Stimulated activated CD4-positive, alpha-beta T cell treated with anti-CD3 and anti-CD28 coated beads, Interleukin-4, amount 100 ng/mL, for 4 hours (primary cell): ENCODE measurements at places on chromosomes 6 and 20.

- DNase-seq = no peak
These were observed 12.3 kb upstream of the TP53INP2 start for GRCh38 chr20:34691838-34692237.

DNA sequence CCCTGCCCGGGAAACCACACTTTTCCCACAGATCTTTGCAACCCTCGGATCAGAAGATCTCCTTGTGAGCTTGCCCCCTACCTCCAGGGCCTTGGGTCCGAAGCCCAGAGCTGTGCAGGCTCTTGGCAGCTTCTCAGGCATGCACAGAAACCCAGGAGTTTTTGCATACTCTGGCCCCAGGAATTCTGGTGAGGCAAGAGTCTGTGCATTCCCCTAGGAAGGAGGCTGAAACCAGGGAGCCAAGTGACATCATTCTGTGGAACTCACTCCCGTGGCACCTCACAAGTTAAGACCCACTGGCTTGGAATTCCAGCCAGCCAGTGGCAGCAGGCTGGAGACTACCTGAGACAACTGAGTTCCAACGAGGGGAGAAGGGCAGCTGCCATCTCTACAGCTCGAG, 100.1 kb downstream of the TNFRSF21 start:
- DNase-seq = no peak

DNA sequence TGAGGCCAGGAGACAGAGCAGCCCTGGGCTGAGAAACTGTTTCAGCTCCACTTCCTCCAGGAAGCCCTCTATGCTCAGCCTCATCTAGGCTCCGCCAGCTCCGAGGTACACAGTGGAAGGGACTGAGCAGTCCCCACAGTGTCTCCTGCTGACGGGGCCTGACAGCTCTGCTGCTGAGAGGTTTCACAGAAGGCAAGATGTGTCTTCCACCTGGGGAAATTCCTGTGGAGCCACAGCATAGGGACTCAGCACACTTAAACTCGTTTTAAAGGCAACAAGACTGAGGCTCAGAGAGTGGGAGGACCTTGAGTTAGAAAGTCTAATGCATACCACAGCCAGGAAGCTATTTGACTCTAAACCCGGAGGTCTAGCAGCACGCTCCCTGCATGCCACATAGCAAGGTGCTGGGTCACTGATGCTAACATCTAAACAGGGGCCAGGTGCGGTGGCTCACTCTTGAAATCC, 6.8 kb downstream of the ADA start:
- peak; percentile 39 for DNase-seq

GRCh38 chr6:170174771-170175643, 115.9 kb downstream of the DLL1 start:
- DNase-seq = no peak

DNA sequence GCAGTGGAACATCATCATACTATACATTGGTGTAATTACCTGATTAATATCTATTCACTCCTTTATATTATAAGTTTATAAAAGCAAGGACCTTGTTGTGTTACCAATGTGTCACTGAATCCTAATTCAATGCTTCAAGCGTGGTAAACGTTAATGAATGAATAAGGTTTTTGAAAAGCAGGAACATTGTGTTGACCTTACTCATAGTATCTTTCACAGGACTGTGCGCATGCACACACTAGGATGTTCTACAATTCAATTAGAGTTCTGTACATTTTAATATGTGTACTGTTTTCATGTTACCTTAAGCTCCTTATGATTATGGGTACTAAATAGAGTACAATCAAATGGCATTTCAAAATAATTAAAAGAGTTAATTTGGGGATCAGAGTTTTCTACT, 578.5 kb downstream of the BMP2 start:
- no peak for DNase-seq

DNA sequence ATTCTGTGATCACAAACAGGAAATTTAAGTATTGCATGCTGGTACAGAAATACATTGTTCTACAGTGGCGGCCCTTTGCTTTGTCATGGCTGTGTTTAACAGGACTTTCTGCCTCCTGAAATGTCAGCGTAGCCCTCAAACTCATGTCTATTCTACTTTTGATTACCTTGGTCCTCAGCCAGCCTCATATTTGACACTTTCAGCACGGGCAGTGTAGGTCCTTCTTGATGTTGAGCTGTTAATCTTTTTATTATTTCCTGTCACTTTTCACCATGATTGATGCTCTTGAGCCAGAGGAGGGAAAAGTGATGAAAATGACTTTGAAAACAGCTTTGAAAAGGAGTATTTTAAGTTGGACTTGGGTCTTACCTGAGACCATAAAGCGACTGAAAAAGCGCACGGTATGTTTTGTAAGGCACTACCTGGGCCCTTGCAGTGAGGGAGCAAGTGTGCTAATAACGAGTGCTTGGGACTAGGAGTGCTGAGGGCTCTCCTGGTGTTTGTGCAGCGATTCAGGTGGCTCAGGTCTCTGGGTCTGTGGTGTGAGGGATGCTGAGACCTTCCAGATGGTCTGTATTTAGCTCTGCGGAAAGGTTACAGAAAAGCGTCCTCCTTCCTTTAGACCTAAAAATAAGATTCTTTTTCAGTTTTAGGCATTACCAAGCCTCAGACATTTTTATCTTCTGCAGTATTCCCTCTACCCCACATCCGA, 45.2 kb upstream of the RREB1 start:
- DNase-seq = no peak

- DNase-seq = no peak
These were observed 212.0 kb upstream of the JARID2 start for GRCh38 chr6:15033850-15034203.

DNA sequence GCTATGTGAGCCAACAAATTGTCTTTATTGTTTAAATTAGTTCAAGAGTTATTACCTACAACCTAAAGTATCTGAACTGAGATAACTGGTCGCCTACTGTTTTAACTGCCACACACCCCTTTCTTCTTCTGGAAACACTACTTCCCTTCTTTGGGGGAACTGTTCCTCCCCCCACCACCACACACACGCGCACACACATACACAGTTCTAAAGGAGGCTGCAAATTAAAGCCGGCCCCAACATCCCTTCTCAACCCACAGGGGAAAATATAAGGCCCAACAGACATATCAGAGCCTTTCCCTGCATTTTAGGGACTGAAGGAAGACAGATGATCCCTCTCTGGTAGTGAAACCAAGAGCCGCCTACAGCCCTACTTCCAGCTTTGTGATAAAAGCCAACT, 348.0 kb upstream of the JARID2 start:
- no peak for DNase-seq

DNA sequence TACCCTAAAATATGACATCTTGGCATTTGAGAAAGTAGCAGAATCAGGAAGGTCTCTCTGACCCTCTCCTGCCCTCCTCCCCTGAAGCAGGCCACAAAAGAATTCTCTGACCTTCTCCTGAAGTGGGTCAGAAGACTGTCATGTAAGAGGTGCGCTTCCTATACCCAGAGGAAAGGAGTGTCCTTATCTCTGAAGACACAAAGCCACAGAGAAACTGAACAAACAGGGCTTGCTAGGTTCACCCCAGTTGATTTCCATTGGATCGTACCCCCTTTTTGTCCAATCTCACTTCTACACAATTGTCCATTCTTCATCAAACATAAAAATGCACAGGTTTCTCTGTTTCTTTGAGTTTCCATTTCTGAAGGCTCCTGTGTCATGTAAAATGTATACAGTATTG, 272.0 kb upstream of the SOX4 start:
- DNase-seq = no peak

DNA sequence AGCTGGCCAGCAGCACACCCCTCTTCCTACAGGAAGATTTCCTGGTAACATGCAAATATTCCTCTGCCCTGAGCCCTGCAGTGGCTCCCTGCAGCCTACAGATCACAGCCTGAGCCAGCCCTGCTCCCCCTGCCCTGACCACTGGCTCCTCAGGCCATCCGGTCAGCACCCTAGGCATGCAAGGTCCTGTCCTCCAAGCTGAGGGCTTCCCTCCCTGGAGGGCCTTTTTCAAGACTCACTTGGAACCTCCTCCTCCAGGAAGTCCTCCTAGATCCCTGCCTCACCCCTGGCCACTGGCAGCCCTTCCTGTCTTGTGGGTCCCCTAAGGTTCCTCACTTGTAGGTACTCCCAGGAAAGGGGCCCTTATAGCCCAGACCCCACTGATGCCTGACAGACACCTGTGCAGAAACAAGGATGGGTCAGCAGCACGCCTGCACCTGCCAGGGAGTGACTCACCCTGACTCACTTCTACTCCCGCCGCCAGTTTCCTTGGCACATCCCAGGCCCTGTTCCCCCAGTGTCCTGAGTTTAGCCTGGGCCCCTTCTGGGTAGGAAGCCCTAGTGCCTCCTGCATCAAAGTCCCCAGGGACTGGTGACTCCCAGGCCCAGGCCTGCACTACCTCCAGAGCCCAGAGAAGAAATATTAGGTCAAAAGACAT, 3.2 kb downstream of the SLC4A11 start:
- no peak for DNase-seq

- DNase-seq = no peak
These were observed 2.8 kb downstream of the HMGN3 start for GRCh38 chr6:79231666-79232065.

- no peak for DNase-seq
These were observed 8.7 kb downstream of the CTNNBL1 start for GRCh38 chr20:37702403-37703034.

GRCh38 chr6:4962905-4963304, 40.9 kb downstream of the RPP40 start:
- no peak for DNase-seq

GRCh38 chr6:128655978-128656498, 135.6 kb upstream of the PTPRK start:
- DNase-seq = no peak

DNA sequence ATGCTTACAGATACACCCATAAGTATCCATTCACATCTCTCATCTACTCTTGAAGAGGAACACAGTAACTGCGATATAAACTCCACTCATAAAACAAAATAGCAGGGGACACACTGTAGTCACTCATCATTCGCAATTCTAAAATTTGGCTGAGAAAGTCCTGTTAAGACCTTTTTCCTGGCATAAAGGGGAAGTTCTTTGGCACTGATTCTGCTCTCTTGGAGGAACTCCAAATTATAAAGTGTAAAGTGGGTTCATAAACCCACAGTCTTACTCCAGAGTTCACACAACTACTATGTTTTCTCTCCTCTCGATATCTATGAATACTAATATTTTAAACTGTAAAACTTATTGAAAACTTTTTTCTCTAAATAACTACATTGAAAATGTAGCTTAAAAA, 80.6 kb downstream of the ADGB start:
- DNase-seq = no peak

GRCh38 chr20:48329031-48329615, 498.7 kb downstream of the PREX1 start:
- DNase-seq = no peak

DNA sequence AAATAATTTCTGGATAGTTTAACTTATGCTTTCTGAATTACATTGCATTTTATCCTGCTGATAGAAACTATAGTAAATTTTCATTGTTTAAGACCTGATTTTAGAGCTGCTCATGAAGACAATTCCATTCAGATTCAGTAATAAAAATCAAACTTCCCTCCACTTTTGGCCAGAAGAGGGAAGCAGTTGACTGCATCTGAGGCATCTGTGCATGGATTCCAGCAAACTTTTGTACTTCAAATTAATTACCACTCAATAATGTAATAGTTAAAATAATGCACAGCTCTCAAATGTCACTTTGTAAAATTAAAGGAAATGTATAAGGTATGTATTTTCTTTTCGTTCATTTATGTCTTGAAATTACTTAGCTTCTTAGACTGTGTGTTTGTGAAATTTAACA, 64.2 kb upstream of the SLC35B3 start:
- DNase-seq = no peak

- DNase-seq = peak; percentile 2
These were observed 116.3 kb upstream of the CHD6 start for GRCh38 chr20:41734506-41734945.

GRCh38 chr20:25248786-25249172, 894 bp downstream of the PYGB start:
- DNase-seq = no peak

- DNase-seq = no peak
These were observed 61.5 kb upstream of the VSTM2L start for GRCh38 chr20:37841389-37841788.

GRCh38 chr6:53939830-53940229, 145.0 kb downstream of the LRRC1 start:
- no peak for DNase-seq

GRCh38 chr20:32798046-32798981, 21.4 kb upstream of the MAPRE1 start:
- DNase-seq = no peak

DNA sequence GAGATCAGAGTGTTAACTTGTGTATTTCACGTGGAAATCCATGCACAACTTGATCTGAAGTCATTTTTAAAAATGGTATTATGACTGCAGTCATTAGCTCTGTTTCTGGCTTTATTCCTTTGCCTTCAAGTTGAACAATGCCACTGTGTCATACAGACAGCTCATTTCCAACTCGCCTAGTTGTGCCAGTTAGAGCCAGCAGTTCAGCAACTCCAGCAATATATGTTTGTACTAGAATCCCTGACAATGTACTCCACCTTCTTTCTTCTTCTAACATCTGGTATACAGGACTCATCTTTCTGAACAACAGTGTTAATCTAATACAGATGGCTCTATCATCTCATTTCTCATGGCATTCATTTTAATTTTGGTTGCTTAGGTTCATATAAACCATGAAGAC, 418.3 kb upstream of the POU3F2 start:
- no peak for DNase-seq

- no peak for DNase-seq
These were observed 794.6 kb downstream of the TFAP2A start for GRCh38 chr6:9620263-9620662.

DNA sequence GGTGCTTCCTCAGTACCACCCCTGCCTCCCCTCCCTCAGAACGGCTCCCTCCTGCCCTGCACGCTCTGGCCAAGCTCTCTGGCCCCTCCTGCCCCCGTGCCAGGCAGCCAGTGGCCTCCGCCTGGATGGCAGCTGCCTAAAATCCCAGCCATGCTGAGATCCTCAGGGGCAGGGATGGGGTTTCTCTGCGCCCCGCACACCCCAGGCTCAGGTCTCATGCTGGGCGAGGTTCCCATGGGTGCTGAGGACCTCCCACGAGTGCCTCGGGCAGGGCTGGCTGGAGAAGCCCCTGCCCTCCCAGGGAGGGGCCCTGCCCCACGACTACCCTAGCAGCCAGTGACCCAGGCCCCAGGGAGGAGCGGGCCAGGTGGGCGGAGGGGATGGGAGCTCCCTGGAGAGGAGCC, 2.7 kb downstream of the PTK6 start:
- DNase-seq = no peak

- no peak for DNase-seq
These were observed 47.1 kb upstream of the FAM184A start for GRCh38 chr6:119125576-119125975.

- no peak for DNase-seq
These were observed 140.8 kb upstream of the PTPN1 start for GRCh38 chr20:50369225-50370035.
